ENCODE measurements at places on chromosomes 1 and 21.

DNA sequence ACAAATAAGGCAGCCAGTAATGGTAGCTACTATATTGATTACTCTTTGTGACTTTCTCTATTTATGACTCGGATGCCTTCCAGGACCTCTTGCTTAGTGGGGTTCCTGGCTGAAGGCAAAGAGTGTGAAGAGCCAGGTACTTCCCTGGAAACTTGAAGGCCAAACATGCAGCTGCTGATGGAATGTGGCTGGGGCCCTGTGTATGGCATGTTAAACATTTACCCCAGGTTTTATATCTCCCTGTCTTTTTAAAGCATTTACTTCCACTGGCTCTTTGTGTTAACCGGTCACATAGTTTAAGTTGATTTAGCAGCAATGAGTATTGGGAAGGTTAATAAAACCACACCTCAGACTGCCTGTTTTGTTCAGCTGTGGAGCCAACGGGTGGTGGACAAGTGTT lies 45.7 kb upstream of the PAXBP1 start:
- no peak for DNase-seq

GRCh38 chr1:62308606-62309005 lies 10.6 kb downstream of the KANK4 start:
- no peak for DNase-seq

GRCh38 chr21:42847051-42847707 lies 32.2 kb downstream of the WDR4 start:
- DNase-seq: no peak

GRCh38 chr21:45279446-45280177 lies 8.1 kb downstream of the POFUT2 start:
- no peak for DNase-seq

DNA sequence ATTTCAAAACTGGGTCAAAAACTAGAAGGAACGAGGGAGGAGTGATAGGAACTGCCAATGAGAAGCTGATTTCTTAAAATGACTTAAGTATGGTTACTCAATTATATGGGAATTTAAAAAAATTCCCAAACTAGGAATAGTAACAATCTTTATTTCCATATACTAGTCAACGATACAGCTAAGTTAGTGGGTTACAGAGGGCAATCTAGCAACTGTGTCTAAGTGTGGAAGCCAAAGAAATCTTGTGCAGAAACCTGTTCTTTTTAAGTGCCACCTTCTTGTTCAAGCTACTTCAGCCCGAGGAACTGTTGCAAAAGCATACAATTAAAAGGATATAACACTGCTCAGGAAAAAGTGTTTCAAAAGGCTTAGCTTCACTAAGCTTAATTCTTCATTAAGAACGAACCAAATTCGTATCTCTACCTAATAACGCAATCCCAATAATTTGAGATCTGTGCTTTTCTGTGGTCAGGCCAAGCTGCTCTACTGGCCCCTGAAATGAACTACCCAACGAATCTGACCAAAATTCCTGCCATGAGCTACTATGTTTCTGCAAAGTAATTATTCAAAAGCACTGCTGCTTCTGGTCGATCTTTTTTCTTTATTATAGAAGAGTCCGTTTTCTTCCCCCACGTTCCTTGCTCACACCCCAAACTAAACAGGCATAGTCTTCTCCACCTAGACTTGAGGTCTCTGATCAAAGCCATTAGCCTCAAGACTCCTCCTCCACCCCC lies 1.8 kb downstream of the USP24 start:
- DNase-seq: no peak

Data from activated T-cell treated with anti-CD3 and anti-CD28 coated beads for 48 hours (primary cell).